Activated CD4-positive, alpha-beta T cell treated with anti-CD3 and anti-CD28 coated beads for 24 hours (primary cell): ENCODE measurements at places on chromosomes 7 and 10.

DNA sequence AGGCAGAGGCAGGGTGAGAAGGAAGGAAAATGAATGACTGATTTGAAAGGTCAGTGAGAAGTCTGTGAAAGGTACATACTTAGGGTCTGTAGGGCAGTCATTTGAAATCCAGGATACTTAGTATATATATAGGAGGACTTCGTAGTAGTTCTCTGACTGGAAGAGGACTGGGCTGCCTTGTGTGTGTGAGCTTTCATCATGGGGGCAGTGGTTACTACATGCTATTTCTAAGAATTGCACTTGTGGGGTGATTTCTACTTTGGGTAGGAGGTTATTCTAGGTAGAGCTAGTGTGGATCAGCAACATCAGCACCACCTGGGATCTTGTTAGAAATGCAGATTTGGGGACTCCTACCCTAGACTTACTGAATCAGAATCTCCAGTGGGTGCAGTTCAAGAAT, 104.1 kb downstream of the AUTS2 start:
- no peak for DNase-seq

GRCh38 chr7:64878684-64879083, 24.4 kb upstream of the ZNF273 start:
- no peak for DNase-seq

DNA sequence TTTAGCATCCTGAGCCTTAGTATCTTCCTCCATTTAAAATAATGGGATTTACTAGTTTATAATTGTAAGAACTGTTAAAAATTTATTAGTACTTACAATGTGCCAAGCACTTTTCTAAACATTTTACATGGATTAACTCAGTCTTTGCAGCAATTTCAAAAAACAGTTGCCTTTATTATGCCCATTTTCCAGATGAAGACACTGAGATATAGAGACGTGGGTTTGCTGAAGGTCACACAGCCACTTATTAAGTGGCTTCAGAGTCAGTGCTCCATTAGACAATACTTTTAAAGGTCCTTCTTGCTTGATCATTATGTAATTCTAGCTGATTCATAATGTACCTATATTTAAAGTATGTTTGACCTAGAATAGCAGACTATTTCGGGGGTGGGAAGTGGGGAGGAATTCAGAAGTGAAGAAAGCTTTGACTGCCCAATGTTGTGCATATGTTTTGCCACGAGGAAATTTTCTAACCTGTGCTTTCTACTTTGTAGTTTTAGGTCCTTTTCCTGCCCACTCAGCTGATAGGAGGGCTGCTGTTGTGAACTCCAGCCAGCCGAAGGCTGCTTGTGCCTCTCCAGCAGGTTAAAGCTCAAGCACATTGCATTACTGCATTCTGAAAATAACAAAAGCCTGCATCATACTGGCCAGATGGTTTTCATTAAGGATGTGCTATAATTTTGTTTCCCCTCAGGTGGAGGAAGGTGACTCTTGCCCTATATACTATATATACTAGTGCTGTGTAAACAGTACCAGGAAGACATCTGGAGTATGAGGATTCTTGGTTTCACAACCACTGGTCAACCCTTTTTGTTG, 4.3 kb downstream of the PLEKHA8 start:
- no peak for DNase-seq

DNA sequence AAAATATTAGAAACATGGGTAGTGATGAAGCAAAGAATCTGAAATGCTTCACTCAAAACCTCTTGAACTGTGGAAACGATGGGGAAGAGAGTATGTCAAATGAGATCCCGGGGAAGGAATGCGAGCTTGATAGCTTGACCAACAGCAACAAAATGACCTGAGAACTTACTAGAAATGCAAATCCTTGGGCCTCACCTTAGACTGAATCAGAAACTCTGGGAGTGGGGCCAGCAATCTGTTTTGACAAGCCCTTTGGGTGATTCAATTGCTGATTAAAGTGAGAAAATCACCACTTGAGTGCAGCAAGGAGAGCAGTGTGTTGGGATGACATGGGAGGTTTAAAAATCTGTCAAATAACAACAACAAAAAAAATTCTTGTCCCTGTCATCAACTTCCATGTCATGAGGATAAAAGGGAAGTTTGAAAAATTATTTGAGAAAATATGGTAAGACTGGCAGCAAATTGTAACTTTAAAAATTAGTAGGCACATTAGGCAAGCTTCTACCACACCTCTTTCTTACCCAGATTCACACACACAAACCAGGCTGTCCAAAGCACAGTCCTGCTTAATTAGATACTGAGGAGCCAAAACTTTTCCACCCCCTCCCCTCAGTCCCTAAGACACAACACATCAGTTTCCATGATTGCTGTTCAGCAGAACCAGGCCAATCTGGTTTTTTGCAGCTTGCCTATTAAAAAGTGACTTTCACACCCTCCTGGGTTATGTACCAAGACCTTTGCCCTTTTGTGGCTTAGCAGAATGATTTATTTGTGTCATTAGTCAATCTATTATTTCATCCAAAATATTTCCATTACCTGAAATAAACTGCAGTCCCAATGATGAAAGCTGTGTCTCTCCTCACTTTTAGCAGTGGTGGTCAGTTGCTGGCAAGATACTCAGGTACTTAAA, 15.6 kb downstream of the CALCR start:
- DNase-seq, result no peak

GRCh38 chr10:94101894-94102293, 108.2 kb downstream of the PLCE1 start:
- no peak for DNase-seq

- DNase-seq, result no peak
Observed at GRCh38 chr10:43090188-43090587, 13.3 kb downstream of the RET start.

GRCh38 chr10:63681993-63682697, 160.9 kb downstream of the REEP3 start:
- DNase-seq, result no peak

DNA sequence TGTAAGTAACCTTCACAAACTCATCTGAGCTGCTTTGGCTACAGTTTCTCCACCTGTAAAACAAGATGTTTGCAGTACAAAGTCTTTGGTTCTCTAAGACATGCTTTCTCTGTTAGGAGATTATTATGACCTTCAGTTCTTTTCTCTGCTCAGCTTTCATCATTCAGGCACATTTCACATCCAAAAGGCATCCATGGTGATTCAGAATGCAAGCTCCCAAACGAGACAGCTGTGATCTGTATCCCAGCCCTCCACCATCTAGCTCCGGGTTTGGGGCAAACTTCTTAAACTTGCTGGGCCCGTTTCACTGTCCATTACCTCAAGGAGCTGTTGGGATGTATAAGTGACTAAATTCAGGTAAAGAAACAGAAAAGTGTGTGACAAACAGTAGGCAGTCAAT, 95.8 kb upstream of the COL1A2 start:
- DNase-seq, result no peak

GRCh38 chr7:94069162-94069739, 65.1 kb upstream of the BET1 start:
- no peak for DNase-seq

DNA sequence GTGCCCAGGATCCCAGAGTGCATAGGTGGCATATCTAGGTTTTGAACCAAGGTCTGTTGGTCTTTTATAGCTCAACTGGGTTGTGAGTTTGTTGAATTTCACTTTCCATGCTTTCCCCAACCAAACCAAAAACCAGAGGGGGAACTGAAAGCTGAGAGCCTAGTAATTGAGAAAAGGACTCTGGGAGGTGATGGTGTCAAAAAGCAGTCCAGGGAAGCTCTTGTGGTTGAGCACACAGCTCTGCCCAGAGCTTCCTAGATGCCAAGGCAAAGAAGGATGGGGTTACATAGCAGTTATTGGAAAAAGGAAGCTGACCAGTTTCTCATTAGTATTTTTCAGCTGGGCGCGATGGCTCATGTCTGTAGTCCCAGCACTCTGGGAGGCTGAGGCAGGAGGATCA, 9.9 kb downstream of the POR start:
- no peak for DNase-seq

GRCh38 chr10:96456296-96456840, 57.4 kb downstream of the TLL2 start:
- no peak for DNase-seq

- DNase-seq, result no peak
Observed at GRCh38 chr10:15738270-15738925, 18.7 kb upstream of the ITGA8 start.

- no peak for DNase-seq
Observed at GRCh38 chr7:46930366-46930765, 651.5 kb downstream of the TNS3 start.

GRCh38 chr10:132548106-132548823, 10.7 kb downstream of the INPP5A start:
- DNase-seq, result no peak

GRCh38 chr10:74391786-74392185, 240.8 kb downstream of the ADK start:
- no peak for DNase-seq

- no peak for DNase-seq
Observed at GRCh38 chr7:133753513-133753912, 373.6 kb upstream of the LRGUK start.

DNA sequence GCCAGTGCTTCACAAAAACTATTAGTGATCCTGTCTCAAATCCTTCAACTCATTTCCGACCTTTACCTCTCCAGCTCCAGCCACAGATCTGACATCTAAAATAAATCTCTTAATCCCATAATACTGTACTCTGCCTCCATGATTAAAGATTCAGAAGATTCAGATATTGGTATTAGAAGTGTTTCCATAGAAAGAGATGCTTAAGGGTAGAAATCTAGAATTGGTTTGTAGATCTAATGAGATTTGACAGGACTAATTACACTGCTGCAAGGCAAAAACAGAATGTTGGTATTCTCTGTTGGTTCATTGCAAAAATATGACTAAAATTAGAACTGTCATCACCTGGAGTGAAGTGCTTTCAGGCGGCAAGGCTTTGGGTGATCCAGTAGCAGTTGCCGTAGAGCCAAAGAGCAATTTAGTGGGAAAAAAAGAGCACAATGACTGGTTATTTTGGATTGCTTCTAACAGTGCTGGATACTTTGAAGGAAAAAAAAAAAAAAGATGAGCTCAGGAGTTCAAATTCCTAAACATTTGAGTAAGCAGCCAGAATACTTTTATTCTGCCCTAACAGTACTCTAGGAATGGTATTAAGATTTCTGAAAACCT, 940.1 kb upstream of the SORCS1 start:
- DNase-seq, result no peak

DNA sequence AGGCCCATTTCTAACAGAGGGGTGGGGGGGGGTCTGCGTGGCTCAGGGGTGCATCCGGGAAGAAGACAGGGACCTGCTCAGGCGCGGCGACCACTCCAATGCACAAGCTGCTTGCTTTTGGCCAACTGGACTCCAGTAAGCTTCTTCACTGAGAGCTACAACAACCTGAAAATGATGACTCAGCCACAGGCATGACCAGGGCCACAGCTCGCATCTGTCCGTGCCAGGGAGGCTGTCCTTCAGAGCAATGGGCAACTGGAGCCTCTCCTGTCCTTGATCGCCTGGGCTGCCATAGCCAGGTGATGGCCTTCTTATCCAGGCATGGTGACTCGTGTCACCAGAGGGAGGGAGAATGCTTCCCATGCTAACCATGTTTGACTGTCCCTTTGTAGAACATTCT, 81.6 kb upstream of the RNF32 start:
- no peak for DNase-seq

- no peak for DNase-seq
Observed at GRCh38 chr7:49700841-49701240, 72.6 kb upstream of the VWC2 start.

- no peak for DNase-seq
Observed at GRCh38 chr10:458421-458851, 231.0 kb downstream of the DIP2C start.

DNA sequence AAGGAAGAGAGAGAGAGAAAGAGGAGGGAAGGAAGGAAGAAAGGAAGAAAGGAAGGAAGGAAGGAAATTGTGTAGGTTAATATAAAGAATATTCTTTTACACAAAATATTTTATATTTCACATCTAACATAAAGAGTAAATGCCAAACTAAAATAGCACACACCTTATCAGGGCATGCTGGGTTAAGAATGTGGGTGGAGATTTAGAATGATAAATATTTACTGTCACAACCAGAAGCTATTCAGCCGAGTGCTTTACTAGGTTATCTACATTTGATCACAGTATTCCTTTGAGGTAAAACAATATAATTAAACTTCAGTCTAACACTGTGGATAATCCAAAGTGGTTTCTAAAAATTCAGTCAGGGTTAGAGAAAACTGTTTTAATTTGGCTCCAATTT, 103.3 kb downstream of the SEMA3A start:
- DNase-seq, result no peak

GRCh38 chr7:2893411-2893861, 49.3 kb upstream of the GNA12 start:
- no peak for DNase-seq

DNA sequence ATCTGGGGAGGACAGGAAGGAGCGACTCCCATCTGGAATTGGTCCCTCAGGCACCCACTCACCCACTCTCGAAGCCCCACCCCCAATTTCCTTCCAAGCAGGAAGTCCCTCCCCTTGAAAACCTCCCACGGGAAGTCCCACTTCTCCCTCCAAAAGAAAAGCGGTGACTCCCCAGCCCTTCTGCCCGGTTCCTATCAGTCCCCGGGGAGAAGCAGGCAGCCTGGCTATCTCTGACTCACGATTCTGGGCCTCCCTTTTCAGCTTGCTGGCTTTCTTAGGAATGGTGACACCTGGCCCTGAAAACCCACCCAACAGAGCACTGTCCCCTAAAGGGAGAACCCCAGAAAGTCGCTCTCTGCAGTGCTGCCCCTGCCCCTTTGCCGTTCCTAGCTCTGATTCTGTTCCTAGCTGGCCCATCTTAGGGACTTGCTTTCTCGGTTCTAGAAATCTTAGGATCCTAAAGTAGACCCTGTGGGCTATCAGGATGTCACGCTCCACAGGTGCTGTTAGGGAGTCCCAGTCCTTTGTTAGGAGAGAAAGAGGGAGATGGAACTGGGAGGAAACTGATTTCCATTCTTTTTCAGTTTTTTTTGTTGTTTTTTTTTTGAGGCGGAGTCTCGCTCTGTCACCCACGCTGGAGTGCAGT, 6.0 kb downstream of the TSC22D4 start:
- DNase-seq, result no peak
